ENCODE measurements at places on chromosomes 2 and 18.

DNA sequence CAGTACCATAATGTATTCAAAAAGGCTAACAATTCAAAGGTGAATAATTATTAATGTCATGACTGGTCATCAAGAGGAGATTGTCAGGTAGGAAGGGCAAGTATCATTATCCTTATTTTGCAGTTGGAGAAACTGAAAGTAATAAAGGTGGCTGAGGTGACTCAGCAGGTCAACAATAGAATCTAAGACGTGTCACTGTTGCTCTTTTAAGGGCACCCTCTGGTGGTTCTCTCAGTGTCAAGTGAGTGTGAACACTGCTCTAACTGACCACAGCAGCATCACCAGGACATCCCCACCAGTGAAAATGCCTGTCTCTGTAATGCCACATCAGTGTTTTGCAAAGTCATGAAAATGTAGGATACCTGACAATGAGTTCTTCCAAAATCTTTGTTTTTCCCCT lies 69.7 kb downstream of the DCC start:
- DNase-seq, result no peak

DNA sequence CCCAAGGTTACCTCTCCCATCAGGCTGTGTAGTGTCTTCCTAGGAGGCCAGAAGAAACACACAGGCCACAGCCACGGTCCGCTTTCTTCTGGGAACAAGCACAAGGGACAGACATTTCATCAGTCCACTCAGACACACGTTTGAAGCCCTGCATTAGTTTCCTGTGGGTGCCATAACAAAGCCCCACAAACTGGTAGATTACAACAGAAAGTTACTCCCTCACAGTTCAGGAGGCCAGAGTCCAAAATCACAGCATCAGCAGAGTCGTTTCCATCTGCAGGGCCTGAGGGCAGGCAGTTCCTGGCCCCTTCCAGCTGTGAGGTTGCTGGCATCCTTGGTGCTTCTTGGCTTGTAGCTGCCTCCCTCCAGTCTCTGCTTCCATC lies 8.8 kb upstream of the PRLH start:
- no peak for DNase-seq

DNA sequence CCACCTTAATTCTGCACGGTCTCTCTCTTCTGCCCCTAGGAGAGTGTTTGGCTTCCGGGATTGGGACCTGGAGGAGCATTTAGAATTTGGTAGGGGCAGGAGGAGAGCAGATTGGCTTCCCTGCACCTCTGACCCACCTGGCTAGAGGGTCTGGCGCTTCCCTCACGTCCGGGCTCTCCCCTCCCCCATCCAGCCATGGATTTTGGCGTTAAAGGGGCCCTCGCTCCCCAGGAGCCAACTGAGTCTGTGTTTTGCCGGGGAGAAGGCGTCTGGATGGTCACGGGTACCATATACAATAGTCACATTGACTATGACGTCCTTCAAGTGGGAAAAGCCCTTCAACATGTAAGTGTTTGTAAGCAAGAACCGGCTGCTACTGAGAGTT lies 6.6 kb downstream of the HOXD3 start:
- no peak for DNase-seq

DNA sequence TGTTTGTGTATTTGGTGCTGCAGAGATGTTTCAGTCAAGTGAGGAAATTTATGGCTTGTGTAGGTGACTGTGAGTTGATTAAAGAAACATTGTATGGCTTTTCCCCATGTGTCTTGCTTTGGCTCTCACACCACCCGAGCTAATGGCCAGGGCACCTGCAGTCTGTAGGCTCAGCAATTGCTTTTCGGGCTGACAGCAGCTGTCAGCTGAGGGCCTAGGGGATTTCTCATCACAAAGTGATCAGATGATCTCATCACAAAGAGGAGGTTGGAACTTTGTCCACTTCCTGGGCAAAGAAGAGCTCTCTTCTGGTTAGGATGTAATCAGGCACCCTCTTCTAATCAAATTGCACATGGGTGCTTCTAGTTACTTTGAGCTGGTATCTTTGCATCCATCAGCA lies 632.2 kb downstream of the SLC4A3 start:
- no peak for DNase-seq

DNA sequence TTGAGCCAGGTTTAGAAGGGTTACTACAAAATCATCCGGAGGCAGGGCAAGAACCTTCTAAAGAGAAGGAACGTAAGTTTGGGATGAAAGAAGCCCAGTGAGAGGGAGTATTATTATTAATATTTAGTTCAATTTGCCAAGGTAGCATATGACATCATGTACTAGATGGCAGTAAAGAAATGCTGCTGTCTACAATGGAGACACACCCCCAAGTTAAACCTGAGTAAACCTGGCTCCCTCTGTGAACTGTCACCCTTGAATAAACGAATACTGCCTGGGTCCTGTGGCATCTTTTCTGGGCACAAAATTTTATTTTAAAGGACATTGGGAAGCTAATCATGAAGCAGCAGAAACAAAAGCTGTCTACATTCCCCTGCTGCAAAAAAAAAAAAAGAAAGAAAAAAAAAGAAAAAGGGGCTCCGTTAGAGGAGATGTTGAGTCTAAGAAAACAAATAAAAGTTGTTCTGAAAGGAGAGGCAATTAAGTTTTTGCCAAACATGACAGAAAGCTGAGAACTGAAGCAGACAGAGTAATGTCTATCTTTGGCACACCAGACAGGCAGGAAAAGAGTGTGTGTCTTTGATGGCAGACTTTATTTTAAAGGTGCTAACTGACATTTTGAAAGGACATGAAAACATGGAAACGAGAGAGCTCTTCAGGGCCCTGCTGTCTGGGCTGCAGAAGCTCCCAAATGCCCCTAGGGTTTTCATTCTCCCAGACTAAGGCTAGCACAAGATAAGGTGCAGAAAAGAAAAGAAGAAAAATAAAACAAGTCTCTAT lies 557.7 kb upstream of the CHAC2 start:
- no peak for DNase-seq

- no peak for DNase-seq
Measured at GRCh38 chr2:12624905-12625598, 91.7 kb upstream of the TRIB2 start.

DNA sequence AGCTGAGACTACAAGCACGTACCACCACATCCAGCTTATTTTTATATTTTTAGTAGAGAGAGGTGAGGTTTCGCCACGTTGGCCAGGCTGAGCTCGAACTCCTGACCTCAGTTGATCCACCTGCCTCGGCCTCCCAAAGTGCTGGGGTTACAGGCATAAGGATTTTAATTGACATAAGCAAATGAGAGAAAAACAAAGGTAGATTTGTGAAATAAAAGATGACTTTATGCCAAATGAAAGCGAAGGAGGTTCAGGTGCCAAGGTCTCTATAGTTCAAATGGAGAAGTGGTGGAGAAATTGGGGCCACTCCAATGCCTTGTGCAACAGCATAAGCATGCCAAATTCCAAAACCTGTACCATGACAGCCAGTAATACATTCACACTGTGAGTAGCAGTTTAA lies 180.6 kb downstream of the MREG start:
- no peak for DNase-seq

GRCh38 chr2:36453652-36454051 lies 98.1 kb downstream of the CRIM1 start:
- DNase-seq, result no peak

- no peak for DNase-seq
Measured at GRCh38 chr18:22427822-22428549, 10.3 kb upstream of the CTAGE1 start.

Data from activated effector memory CD4-positive, alpha-beta T cell treated with Interleukin-2 at 50 U/mL for 16 hours (primary cell).